ENCODE measurements at places on chromosomes 6 and 20.

DNA sequence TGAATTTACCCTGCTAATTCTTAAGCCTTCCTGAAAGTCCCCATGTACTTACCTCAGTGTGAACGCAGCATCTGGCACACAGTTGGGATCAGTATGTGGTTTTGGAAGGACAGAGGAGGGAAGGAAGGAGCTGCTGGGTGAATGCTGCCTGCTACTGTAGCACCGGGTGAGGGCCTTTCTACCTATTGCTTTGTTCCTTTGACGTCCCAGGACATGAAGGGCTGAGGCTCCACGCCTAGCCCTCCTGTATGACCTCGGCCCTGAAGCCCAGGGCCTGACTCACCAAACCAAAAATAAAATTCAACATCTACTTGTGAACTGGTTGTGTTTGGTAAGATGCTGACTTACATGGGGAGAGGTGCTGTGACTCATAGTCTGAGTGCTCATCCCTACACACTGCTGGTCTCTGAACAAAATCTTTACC lies 51.1 kb downstream of the ARID1B start:
- H3K4me1 ChIP-seq: no peaks in the 10 kb centered on the region
- H3K27ac ChIP-seq: peak overlapping the region; percentile 73
- no peak overlapping the region for H3K4me3 ChIP-seq
- peak; percentile 39 for DNase-seq
- H3K36me3 ChIP-seq: no peaks in the 10 kb centered on the region

DNA sequence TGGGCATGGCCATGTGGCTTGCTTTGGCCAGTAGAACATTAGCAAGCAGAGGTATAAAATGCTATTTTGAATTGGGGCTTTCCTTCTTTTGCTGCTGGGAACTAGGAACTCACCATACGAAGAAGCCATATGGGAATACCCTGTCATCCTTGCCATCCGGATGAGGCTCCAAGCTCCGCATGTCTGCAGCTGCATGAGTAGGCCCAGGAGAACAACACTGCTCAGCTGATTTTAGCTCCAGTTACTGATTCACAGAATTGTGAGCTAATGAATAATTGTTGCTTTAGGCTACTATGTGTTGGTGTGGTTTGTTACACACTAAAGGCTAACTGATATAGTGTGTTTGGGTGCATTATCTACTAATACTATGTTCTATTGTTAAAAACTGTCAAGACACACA lies 2.7 kb upstream of the PLCB4 start:
- no peaks in the 10 kb centered on the region for H3K27me3 ChIP-seq
- no peaks in the 10 kb centered on the region for H3K4me1 ChIP-seq
- H3K4me3 ChIP-seq: no peak overlapping the region
- no peak overlapping the region for H3K27ac ChIP-seq
- DNase-seq: no peak

DNA sequence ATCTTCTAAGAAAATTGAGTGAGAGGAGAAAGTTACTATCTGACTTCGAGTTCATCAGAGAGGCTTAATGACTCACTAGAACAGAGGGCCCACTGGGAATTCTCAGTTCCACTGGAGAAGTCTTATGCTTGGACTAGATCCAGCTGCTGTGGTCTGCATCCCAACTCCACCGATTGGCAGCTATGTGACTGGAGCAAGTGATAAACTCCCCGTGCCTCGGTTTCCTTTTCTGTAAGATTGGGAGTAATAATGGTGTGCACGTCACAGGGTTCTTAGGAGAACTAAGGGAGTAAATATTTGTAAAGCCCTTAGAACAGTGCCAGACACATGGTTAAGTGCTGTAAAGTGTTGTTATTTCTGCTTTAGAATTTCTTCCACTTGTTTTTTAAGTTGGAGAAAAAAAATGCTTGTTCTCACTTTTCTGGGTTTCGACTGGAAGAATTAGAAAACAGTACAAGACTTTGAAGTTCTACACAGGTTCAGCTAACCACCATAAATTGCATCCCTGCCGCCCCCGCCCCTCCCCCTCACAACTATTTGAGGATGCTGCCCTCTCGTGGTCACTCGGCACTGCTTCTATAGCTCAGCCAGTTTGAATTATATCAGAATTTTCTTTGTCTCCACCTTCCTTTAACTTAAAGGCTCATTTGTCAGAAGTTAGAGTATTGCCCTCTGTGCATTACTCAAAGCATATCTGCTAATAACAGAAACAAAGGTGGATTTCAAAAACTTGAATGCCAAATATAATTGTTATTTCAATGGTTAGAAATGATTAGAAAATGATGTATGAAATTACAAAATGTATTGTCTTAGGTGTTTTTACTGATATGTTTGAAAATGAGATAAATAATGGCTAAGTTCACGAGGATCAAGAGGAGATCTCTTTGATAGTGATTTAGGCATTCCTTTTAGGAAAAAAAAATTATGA lies 95.0 kb upstream of the IFNGR1 start:
- H3K36me3 ChIP-seq: no peaks in the 10 kb centered on the region
- no peaks in the 10 kb centered on the region for H3K27me3 ChIP-seq
- H3K4me3 ChIP-seq: no peak overlapping the region
- H3K27ac ChIP-seq: no peak overlapping the region
- no peaks in the 10 kb centered on the region for H3K4me1 ChIP-seq

DNA sequence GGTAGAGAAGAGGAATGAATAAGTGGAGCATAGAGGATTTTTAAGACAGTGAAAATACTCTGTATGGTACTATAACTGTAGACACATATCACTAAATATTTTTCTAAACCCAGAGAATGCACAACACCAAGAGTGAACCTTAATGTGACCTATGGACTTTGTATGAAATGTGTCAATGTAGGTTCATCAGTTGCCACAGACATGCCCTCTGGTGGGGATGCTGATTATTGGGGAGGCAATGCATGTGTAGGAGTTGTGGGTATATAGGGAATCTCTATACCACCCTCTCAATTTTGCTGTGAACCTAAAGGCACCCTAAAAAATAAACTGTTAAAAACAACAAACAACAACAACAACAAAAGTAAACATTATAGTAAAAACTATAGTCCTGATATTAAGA lies 293.7 kb downstream of the RNF144B start:
- DNase-seq: no peak
- no peak overlapping the region for H3K4me3 ChIP-seq
- H3K4me1 ChIP-seq: no peaks in the 10 kb centered on the region
- H3K27me3 ChIP-seq: no peaks in the 10 kb centered on the region
- H3K36me3 ChIP-seq: no peaks in the 10 kb centered on the region
- no peak overlapping the region for H3K27ac ChIP-seq

DNA sequence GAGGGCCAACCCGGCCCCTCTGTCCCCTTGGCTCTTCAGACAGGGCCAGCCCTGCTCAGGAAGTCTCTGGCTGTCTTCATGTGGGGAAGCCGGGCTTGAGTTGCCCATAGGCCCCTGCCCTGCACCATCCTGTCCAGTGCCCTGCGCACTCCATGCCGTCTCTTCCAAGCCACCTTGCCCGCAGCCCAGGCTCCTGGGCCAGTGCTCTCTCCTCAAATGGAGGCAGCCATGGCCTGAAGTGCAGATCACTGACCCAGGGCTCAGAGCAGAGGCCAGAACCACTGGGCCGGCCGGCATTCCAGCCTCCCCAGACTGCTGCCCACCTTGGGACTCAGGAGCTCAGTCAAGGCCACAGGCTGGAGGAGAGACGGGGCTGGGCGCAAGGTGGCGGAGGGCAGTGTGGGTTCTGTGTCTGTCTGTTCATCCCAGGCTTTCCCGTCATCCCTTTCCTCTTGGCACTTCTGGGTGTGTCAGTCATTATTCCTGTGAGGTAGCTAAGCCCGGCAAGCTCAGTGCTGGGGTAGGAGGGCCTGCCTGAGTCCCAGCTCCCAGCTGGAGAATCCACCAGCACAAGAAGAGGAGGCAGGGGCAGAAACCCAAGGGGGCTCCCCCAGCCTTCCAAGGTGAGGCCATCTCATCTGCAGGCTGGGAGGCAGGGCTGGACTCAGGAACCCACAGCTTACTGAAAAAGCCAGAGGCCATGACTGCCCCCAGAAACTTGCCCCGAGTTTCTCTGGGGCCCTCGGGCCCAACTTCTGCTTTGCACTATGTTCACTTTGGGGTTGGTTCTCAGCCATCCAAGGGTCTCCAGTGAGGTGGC lies 22.4 kb downstream of the SDCBP2 start:
- H3K36me3 ChIP-seq: no peaks in the 10 kb centered on the region
- H3K4me3 ChIP-seq: no peak overlapping the region
- no peaks in the 10 kb centered on the region for H3K27me3 ChIP-seq
- no peaks in the 10 kb centered on the region for H3K4me1 ChIP-seq

DNA sequence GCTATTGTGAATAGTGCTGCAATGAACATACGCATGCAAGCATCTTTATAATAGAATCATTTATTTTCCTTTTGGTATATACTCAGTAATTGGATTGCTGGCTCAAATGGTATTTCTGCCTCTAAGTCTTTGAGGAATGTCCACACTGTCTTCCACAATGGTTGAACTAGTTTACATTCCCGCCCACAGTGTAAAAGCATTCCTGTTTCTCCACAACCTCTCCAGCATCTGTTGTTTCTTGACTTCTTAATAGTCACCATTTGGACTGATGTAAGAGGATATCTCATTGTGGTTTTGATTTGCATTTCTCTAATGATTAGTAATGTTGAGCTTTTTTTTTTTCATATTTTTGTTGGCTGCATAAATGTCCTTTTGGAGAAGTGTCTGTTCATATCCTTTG lies 208.7 kb downstream of the PHF3 start:
- DNase-seq: no peak
- no peak overlapping the region for H3K4me3 ChIP-seq

GRCh38 chr6:20719980-20720379 lies 185.7 kb downstream of the CDKAL1 start:
- no peak for DNase-seq
- no peaks in the 10 kb centered on the region for H3K27me3 ChIP-seq
- H3K4me1 ChIP-seq: no peaks in the 10 kb centered on the region
- no peak overlapping the region for H3K4me3 ChIP-seq

DNA sequence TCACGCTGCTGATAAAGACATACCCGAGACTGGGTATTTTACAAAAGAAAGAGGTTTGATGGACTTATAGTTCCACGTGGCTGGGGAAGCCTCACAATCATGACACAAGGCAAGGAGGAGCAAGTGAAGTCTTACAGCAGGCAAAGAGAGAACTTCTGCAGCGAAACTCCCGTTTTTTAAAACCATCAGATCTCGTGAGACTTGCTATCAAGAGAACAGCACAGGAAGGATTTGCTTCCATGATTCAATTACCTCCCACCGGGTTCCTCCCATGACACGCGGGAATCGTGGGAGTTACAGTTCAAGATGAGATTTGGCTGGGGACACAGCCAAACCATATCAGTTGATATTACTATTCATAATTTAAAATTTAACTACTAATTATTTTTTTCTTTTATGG lies 157.3 kb upstream of the ATXN1 start:
- no peak overlapping the region for H3K27ac ChIP-seq
- no peaks in the 10 kb centered on the region for H3K36me3 ChIP-seq
- no peaks in the 10 kb centered on the region for H3K4me1 ChIP-seq
- peak; percentile 18 for DNase-seq
- no peaks in the 10 kb centered on the region for H3K27me3 ChIP-seq

DNA sequence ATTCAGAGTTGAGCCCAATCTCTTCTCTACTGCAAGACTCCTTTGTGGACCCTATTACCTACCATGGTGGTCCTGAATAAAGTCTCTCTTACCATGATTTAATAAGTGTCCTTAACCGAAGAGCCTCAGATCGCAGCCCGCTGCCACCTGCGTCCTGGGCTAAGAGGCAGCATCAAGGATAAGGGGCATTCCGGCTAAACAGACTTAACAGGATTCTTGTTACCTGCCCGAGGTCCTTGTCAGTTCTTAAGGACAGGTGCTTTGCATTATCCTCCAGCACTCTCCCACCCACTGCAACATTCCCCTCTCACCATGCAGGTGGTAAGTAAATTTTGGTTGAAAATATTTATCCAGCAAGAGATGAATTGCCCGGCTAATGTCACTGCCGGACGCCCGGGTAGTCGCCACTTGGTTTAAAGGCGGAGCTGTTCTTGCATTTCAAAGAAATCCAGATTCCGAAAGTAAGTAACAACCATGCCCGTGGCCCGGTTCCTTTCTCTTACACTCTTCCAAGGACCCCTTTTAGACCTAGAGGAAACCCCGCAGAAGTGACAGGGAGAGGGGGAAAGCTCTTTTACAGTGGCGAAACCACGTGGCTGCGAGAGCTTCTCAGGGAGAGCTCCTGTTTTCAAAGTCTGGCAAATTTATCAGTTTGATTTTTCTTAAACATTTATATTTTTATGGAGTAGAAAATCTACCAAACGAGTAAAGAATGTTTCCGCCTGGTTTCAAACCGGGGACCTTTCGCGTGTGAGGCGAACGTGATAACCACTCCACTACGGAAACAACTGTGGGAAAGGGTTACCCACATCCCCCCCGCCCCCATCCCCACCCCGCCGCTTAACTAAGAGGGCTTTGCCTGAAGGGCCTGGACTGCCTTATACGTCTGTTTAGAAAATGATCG lies 41.9 kb upstream of the PRSS16 start:
- peaks cover 15% of the 10 kb centered on the region for H3K27me3 ChIP-seq
- no peaks in the 10 kb centered on the region for H3K4me1 ChIP-seq
- H3K36me3 ChIP-seq: no peaks in the 10 kb centered on the region
- H3K4me3 ChIP-seq: no peak overlapping the region

DNA sequence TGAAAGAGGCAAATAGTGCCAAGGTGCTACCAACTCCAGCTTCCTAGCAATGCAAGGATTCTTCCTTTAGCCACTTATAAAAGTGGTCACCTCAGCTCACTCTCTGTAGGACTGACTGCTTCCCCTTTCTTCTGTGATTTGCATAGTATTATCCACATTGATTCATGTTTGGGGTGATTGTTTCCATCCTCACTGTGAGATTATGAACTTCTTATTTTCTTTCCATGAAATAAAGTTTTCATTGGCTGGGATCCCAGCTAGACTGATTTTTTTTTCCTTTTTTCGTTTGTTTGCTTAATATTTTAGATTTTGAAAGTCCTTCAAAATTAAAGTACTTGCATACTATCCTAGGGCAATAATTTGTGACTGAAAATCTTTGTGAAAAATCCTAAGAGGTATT lies 50.5 kb downstream of the EYA4 start:
- no peaks in the 10 kb centered on the region for H3K27me3 ChIP-seq
- DNase-seq: no peak
- H3K36me3 ChIP-seq: no peaks in the 10 kb centered on the region
- no peak overlapping the region for H3K27ac ChIP-seq
- no peak overlapping the region for H3K4me3 ChIP-seq

GRCh38 chr6:143516690-143517446 lies 5.3 kb upstream of the FUCA2 start:
- no peaks in the 10 kb centered on the region for H3K36me3 ChIP-seq
- H3K27me3 ChIP-seq: no peaks in the 10 kb centered on the region
- no peak overlapping the region for H3K4me3 ChIP-seq
